Inflammatory macrophage (primary cell): ENCODE measurements at places on chromosomes 5 and 9.

DNA sequence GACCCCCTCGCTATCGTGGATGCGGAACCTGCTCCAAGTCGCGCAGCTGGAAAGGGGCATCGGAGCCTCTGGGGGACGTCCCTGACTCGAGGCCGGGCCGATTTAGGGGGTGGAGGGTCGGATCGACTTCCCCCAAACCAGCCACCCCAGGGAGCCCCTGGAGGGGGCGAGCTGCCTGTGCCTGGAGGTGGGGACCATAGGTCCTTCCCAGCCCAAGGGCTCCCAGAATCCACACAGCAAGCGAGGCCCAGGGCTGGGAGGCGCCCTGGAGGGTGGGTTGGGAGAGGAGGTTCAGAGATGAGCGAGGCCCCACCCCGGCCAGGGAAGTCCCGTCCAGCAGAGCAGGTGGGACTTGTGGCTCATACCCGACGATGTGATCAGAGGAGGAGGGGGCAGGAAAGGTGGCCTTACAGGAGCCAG lies 147.6 kb downstream of the GAPVD1 start:
- no peak for DNase-seq

- no peak for DNase-seq
Measured at GRCh38 chr5:173338380-173339015, 10.3 kb upstream of the STC2 start.

GRCh38 chr9:28720746-28721145 lies 1147.5 kb upstream of the C9orf72 start:
- DNase-seq = no peak

DNA sequence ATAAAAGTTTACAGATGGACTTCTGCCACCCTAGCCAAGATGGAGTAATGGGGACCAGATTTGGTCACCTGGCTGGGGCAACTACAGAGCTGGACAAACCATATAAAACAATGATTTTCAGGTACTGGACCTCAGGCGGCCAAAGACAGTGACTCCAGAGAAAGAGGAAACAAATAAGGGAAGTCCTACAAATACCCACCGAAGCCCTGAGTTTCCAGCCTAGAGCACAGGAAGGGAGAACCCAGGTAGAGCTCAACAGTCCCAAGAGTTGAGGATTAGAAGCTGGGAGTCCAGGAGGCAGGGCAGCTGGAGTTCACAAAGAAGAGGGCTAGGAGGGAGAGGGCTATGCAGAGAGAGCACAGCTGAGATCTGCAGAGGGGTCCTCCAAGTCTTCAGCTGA lies 106.7 kb upstream of the NR5A1 start:
- DNase-seq = peak; percentile 26

DNA sequence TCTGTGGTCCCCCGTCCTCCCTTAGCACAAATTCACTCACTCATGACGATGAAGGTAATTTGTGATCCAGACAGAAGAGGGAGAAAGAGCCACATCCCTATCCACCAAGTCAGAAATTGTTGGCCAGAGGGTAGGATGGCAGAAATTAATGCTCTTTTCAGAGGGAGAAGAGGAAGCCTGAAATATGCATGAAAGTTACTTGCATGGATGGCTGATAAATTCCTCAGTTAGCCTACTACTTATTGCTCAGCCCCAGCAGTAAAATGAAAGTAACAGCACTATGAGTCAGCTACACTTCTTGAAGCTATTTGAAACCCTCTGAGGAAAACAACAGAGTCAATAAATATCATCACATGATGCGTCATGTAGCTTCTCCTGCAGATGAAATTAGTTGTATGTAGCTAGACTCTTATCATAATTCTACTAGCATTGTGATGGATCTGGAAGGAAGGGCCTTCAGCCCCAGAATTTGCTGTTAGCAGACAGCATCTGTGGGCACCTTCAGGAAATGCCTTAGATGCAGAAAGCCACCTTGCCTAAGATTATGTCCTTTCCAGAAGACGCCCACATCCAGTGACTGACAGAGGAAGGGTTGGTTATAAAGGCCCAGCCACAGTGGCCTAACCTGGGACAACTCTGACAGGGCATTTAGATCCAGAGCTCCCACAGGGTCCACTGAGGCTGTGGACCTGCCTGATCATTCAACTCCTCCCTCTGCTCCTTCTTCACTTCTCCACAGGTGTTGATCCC lies 81.2 kb upstream of the CCDC112 start:
- DNase-seq = peak; percentile 35

DNA sequence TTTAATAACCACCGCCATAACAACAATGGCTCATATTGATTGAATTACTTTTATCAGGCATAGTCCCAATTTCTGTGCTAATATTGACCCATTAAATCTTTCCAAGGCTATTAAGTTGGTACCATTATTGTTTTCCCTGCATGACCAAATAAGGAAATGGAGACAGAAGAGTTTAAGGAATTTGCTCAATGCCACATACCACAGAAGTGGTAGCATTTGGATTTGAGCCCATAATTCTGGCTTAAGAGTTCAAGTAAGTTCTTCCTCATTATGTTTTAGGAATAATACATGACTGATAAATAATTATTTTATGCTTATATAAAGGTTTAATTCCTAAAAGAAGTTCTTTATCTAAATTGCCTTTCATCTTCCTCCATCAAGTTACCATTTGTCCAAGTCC lies 43.4 kb upstream of the HAPLN1 start:
- DNase-seq = no peak

DNA sequence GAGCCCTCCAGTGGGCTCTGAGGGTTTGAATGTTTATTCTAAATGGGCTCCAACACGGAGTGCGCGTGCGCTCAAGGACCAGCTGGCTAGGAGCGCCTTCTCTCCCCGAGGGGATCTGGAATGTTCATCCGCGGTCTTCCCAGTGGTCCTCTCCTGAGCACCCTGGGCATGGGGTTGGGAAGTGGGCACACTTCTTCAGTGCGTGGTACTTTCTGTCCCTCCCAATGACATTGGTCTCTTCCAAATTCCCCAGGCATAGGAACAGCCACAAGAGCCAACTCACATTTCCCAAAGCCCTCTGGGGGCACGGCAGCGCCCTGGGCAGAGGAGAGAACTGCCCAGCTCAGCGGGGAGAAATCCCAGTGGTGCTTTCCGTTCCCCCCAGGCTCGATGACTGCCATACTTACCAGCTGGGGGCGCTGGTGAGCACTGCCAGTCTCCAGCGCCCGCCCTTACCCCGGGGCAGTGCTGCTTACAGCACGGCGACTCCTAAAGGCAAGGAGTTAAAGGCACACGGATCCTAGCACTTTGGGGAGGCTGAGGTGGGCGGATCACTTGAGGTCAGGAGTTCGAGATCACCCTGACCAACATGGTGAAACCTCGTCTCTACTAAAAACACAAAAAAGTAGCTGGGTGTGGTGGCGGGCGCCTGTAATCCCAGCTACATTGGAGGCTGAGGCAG lies 29.9 kb upstream of the OBP2B start:
- peak; percentile 80 for DNase-seq

DNA sequence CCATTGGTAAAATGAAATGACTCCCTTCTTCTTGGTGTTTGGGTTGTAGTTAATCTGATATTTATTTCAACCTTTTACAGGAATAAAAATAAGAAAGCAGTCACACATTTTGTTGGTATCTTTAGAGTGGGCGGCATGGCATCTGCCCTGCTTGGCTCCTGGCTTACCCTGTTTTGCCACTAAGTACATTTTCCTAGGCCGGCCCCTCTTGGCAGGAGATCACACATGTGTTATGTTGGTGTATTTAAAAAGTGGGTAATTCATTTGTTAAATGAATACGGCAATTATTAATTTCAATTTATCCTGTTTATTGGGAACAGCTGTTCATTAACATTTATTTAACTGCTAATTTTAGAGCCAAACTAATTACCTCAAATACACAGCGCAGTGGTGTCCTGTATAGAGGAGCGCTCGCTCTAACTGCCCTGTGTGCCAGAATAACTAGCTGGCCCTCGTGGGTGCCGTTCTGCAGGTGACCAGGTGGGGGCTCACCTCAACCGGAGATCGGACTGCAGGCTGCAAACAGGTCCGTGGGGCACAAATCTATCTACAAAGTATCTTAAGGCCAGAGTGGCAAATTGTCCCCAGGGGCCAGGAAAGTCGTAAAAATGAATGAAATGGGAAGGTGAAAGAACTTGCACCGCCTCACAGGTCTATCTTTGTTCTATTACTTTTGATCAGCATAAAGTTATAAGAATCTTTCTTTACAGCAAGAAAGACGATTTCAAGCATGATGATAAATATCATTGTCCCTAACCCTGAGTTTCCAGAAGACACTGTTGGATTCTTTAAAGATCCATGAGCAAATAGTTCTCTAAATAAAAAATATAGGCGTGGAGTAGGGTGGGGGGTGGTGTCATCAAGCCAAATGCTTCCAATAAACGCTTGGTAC lies 26.2 kb upstream of the GPR151 start:
- peak; percentile 41 for DNase-seq

DNA sequence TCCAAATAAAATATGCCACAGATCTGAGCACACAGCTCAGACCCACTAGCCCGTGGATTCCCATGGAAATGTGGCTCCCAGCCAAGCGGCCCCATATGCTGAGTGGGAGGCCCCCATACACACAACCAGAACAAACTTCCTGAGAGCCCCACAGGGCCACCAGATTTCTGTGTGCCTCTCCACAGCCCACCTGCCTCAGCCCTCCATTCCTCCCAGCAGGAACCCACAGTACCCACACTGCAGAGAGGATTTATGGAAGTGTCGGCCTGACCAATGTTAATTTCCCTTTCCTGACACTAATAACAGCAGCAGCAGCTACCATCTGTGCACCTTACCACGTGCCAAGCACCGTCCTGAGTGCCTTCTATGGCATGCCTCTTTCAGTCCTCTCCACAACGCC lies 99.3 kb upstream of the SPOCK1 start:
- DNase-seq = no peak

- DNase-seq = no peak
Measured at GRCh38 chr5:169798438-169798837, 161.4 kb downstream of the DOCK2 start.

- no peak for DNase-seq
Measured at GRCh38 chr9:1222511-1222910, 172.4 kb downstream of the DMRT2 start.

GRCh38 chr9:102569436-102569835 lies 425.7 kb upstream of the CYLC2 start:
- DNase-seq = no peak

- DNase-seq = no peak
Measured at GRCh38 chr9:29999645-30000044, 2384.8 kb upstream of the ACO1 start.

DNA sequence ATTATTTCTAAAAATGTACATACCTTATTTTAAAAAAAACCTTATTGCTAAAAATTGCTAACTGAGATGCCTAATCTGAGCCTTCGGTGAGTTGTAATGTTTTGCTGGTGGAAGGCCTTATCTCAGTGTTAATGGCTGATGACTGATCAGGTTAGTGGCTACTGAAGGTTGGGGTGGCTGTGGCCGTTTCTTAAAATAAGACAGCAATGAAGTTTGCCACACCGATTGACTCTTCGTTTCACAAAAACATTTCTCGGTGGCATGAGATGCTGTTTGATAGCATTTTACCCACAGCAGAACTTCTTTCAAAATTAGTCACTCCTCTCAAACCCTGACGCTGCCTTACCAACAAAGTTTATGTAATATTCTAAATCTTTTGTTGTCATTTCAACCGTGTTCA lies 14.7 kb downstream of the CENPK start:
- no peak for DNase-seq

DNA sequence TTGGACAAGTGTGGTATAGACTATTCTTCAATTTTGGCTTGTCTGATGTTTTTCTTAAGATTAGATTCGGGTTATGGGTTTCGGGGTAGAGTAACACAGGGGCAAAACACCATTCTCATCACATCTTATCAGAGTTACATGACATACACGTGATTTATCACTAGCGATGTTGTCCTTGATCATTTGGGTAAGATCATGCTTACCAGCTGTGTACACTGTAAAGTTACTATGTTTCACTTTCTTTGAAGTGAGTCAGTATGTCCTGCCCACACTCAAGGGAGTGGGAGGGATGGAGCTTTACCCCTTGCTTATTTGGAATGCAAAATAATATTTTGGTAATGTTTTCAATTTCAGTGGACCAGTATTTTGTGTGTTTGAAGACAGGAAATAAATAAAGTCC lies 101.8 kb upstream of the TAF11L2 start:
- no peak for DNase-seq

- DNase-seq = no peak
Measured at GRCh38 chr5:81756016-81756415, 5.1 kb upstream of the SSBP2 start.

GRCh38 chr5:72451741-72452505 lies 55.3 kb downstream of the ZNF366 start:
- no peak for DNase-seq

DNA sequence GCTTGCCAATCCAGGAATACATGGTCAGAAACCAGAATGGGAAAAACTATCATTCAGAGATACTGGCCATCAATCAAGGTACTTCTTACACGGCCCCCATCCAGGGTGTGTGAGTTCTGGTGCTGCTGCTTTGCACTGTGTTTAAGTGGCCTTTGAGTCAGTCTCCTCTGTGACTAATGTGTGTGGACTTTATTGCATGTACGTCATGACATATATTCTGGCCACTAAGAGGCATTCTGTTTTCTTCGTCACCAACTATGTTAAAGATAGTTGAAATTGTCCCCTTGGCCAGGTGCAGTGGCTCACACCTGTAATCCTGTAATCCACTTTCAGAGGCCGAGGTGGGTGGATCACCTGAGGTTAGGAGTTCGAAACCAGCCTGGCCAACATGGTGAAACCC lies 8.5 kb downstream of the EXOSC3 start:
- no peak for DNase-seq

GRCh38 chr5:9692576-9692975 lies 62.4 kb upstream of the TAS2R1 start:
- no peak for DNase-seq

GRCh38 chr5:40813698-40814281 lies 15.6 kb upstream of the PRKAA1 start:
- DNase-seq = no peak

DNA sequence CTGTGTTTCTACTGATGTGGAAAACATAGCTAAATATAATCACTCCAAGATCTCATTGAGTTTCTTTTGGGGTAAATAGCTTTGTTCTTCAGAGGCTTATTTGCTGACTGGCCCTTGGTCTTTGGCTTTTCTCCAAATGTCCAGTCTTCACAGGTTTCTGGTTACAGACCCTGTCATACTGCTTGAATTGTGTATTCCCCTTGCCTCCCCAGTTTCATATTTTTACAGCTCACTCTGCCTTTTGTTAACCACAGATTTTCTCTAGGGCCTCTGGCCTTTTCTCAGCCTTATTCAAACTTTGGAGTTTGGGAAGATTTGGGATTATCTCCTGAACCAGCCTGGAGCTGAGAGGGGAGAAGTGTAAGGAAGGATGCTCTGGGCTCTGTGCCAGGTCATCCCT lies 23.9 kb downstream of the ISOC1 start:
- DNase-seq = no peak

GRCh38 chr5:169390265-169390664 lies 89.3 kb upstream of the SLIT3 start:
- DNase-seq = no peak
